ENCODE measurements at places on chromosomes 1 and 21.

DNA sequence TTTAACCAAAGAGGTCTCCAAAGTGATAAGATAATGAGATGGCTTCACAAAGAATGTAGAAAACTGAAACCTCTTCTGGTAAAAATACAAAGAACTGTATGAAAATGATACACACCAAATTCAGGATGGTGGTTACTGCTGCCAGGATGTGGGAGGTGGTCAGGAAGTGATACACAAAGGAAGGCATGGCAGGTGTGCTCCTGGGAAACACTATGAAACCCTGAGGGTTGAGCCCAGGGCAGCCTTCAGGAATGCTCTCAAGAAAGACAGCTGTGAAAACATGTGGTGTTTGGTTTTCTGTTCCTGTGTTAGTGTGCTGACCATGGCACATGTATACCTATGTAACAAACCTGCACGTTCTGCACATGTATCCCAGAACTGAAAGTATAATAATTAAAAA is 109.3 kb downstream of the NTNG1 start:
- DNase-seq, result no peak

DNA sequence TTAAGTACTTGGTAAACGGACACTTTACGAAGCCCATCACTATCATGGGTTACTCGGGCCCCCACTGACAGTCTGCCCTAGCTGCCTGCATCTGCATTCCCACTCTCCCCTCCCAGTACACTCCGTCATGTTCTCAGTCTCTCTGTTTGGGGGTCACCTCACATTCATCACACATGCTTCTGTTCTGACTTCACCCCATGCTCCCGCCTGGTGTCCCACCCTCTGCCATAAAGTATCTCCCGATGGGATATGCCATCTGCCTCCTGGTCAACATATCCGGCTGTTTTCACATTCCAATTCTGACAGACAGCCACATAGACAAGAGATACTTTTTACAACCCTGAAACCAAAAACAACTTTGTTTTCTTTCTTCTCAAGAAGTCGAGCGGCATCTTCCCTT is 1.0 kb downstream of the OLFML2B start:
- DNase-seq, result no peak

DNA sequence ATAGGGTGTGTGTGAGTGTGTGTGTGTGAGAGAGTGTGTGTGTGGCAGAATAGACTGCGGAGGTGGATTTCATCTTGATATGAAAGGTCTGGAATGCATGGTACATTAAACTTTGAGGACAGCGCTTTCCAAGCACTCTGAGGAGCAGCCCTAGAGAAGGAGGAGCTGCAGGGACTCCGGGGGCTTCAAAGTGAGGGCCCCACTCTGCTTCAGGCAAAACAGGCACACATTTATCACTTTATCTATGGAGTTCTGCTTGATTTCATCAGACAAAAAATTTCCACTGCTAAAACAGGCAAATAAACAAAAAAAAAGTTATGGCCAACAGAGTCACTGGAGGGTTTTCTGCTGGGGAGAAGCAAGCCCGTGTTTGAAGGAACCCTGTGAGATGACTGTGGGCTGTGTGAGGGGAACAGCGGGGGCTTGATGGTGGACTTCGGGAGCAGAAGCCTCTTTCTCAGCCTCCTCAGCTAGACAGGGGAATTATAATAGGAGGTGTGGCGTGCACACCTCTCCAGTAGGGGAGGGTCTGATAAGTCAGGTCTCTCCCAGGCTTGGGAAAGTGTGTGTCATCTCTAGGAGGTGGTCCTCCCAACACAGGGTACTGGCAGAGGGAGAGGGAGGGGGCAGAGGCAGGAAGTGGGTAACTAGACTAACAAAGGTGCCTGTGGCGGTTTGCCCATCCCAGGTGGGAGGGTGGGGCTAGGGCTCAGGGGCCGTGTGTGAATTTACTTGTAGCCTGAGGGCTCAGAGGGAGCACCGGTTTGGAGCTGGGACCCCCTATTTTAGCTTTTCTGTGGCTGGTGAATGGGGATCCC is 18.3 kb upstream of the HDAC1 start:
- peak; percentile 63 for DNase-seq

DNA sequence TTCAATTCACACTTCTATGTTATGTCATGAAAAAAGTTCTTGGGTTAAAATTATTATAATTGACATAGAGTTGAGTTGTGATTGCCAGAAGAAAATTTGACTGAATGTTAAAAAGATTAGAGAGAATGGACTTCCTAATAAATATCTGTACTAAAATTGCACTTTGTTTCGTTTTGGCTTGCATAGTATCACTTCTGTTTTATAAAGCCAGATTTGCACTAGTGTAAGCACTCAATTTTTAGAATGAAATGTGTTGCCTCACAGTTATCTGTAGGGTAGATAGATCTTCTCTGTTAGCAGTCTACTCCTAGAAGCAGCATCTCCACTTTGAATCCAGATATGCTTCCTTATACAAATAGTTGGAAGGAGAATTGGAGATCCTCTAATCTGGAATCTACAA is 95.2 kb upstream of the MPC2 start:
- DNase-seq, result no peak

DNA sequence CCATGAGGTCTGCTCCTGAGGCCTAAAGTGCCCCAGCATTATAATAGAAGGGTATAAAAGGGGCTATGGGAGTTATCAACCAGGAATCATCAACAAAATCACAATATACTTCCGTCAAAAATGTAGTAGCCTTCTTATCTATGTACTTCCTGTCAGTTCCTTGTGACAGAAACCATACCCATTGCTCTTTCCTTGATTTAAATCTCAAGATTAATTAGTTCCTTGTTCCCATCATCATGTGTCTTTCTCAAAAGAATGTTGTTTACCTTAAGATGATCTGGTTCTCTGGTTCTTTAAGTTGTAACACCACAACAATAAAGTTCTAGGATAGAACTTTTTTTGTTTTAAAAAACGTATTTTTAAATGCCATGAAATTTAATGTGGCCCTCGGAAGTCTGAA is 833.3 kb downstream of the LTN1 start:
- no peak for DNase-seq

DNA sequence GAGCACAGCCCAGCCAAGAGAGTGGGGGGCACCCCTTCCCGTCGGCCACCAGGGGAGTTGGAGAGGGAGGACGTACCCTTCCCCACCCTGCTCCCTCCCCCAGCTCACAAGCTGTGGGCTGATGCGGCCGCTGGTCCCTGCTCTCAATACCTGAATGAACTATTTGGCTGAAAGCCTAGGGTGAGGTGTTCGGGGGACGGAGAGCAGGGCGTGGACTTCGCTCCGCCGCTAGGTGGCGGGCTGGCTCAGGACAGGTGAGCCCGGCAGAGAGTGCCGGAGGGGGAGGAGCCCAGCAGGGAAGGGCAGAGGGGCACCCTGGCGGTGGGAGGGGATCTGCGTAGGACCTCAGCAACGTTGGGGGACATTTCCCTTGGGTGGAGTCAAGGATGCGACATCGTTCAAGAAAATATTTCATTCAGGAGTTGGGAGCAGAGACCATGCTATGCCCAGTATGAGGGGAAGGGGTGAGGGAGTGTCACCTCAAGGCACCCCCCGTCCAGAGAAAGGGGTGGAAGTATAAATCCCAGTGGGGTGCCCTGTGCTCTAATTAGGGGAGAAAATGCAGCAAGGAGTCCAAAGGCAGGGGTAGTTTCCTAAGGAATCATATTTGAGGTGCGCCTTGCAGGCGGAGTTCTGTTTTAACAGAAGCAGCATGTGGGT is 12.0 kb upstream of the RHBG start:
- DNase-seq, result peak; percentile 51

GRCh38 chr1:161941726-161942436 is 81.8 kb downstream of the OLFML2B start:
- no peak for DNase-seq

GRCh38 chr1:14786109-14786675 is 187.7 kb downstream of the KAZN start:
- DNase-seq, result no peak

DNA sequence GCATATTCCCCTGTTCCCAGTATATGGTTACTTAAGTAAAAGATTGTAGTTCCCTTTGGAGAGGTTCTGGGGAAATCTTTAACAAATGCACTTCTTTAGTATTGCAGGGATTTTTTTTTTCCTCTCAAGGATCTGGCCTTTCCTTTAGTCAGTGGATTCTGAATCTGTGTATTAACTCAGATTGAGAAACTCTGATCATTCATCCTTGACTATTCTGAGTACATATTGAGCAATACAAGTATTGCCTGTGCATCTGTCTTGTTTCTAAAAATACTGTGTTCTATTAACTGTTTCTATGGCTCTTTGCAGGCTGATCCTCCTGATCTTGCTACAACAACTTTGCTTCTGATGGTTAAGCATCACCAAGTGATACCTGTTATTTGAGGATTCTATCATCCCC is 67.8 kb upstream of the FGGY start:
- DNase-seq, result no peak

GRCh38 chr1:157856538-157856937 is 14.9 kb upstream of the CD5L start:
- no peak for DNase-seq

DNA sequence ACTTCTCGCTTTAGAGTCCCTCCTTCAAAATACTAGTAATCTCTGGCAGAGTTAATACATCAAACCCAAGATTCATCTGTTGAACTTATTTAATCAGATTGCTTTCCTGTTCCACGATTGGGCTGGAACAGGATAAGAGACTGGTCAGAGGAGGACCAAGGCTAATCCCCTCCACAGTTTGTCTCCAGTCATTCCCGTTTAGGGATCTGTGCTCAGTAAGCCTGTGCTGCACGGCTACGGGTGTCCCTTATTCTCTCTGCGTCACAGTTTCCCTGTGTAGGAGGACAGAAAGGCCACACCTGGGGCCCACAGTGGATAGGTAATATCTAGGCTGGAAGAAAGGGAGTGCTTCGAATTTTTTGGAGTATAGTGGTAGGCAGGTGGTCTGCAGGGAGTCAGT is 16.5 kb upstream of the NUAK2 start:
- DNase-seq, result no peak

DNA sequence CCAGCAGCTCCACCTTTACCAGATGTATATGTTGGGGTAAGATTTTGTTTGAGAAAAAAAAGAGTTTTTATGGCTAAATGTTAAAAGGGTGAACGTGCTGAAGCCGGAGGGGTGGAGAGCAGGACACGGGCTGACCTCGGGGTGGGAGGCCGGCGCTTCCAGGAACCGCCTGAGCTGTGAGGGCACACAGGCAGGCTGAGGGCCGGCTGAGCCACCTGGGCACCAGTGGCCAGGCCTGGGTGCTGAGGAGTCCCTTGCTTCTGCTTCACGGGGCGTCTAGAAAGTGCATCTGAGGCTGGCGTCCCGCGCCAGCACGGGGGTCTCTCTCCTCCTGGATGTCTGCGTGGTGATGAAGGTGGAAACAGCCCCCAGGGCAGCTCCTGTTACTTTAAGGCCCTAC is 33.6 kb upstream of the ADARB1 start:
- DNase-seq, result no peak

GRCh38 chr1:55214934-55215193 is 300 bp downstream of the USP24 start:
- DNase-seq, result no peak

DNA sequence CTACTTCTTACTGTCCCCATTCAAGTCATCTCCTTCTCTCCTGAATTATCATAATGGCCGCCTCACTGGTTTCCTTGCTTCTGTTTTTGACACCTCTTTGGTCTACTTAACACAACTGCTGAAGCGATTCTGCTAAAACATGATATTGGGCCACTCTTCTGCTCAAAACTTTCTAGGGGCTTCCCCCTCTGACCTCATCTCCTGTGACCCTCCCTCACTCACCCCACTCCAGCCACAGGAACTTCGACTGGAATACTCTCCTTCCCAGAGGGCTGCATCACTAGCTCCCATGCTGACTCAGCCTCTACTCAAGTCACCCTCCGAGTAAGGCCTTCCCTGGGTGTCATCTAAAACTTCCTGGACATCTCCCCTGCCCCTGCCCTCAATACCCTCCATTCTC is 35.7 kb downstream of the NRIP1 start:
- no peak for DNase-seq

- no peak for DNase-seq
Measured at GRCh38 chr1:107251839-107252238, 111.0 kb downstream of the NTNG1 start.

DNA sequence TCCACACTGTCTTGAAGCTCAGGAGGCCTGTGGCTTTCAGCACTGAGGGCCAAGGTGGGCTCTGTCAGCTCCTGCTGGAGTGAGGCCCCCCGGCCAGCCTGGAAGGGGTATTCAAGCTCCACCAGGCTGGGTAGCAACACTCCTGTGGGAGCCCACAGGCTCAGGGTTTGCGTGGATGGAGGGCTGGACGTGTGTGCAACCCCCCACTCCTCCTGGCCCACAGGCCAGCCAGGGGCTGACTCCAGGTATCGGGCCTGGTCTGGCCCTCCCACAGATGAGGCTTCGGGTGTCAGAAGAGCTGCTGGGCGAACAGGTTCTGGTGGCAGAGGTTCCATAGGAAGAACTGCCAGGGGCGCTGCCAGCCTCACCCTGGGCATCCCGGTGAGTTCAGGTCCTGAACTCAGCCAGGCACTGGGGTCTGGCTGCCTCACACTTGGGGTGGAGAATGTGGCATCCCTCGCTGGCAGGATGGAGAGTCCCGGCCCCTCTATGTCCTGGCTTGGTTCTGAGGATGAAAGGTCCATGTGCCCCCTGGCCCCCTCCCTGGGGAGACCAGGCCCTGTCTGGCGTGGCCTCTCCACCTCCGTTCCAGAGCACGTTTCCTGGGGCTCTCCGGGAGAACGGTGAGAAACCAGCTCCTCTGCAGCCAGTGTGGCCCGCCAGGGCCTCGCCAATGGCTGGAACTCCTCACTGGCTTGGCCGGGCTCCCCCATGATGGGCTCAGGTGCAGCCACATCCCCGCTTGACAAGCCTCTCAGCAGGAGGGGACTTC is 64.6 kb upstream of the TARDBP start:
- DNase-seq, result no peak

DNA sequence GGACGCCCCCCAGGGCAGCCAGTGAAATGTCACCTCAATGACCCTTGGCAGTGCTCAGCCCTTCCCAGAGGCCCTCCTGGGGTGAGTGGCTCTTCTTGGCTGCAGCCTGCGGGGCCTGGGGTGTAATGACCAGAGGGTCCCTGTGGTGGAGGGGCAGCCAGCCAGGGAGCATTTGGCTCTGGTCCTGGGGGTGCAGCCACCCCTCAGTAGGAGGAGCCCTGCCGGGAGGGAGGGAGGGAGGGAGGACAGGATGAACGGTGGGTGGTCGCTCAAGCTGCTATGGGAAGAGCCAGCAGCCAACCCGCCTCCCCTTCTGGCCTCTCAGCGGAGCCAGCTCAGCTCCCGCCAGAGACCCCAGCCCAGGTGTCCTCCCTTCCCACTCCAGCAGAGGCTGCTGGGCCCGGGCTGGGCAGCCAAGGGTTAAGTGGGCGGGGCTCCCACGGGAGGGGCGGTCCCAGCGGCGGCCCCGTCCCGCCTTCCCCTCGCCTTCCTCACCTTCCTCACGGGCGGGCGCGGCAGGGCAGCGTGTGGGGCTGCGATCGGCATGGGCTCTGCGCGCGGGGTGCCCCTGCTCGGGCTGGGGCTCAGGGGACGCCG is 9.0 kb upstream of the PLCH2 start:
- peak; percentile 27 for DNase-seq

DNA sequence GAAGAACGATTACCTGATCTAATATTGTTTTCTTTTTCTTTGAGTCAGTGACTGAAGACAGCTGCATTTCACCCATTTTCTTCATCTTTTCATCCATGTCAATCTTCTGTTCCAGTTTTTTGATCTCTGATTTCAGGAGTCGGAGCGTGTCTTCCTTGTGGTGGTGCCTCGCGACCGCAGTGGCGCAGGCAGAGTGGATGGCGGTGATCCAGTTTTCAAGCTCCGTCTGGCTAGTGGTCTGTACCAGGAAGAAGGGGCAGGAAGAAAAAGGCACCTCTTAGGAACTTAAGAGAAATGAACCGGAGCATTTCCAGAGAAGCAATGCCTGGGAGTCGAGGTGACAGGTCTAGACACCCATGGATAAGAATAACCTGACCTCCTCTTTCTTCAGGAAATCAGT is 118.3 kb downstream of the TIAM1 start:
- no peak for DNase-seq

- DNase-seq, result peak; percentile 70
Measured at GRCh38 chr1:26417111-26417759, 6.6 kb downstream of the LIN28A start.

All from stimulated activated CD4-positive, alpha-beta T cell treated with anti-CD3 and anti-CD28 coated beads, Interleukin-12 subunit alpha, Interleukin-12 subunit beta, amount 100 ng/mL, for 24 hours (primary cell).